AG10803 (cell line): ENCODE measurements at places on chromosomes 7 and 10.

DNA sequence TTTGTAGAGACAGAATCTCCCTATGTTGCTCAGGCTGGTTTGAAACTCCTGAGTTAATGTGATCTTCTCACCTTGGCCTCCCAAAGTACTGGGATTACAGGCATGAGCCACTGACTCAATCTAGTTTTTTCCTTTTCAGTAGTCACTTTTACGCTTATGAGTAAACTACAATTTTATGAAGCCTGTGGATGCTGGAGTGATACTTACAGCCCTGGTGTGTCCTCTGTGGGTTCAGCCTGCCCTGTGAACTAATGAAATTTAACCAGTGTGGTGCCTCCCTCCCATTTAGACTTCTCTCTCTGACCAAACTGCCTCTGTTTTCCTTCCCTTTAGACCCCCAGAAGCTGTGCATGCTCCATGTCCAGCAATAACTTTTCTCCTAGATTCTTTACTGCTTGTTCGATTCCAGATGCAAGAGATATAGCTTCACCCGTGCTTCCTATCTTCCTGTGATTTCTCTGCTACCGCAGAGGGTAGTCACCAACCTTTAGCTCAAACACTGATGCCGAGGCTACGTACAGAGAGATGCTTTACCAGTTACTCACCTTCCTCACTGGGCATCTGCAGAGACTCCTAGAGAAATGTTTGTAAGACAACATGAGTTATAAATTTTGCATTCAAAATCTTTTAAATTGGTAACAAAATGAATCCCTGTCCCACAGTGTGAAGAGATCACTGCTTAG is 90.8 kb downstream of the KIAA1217 start:
- DNase-seq: peak; percentile 42

- peak; percentile 26 for DNase-seq
Measured at GRCh38 chr7:41874201-41874785, 171.4 kb upstream of the INHBA start.

DNA sequence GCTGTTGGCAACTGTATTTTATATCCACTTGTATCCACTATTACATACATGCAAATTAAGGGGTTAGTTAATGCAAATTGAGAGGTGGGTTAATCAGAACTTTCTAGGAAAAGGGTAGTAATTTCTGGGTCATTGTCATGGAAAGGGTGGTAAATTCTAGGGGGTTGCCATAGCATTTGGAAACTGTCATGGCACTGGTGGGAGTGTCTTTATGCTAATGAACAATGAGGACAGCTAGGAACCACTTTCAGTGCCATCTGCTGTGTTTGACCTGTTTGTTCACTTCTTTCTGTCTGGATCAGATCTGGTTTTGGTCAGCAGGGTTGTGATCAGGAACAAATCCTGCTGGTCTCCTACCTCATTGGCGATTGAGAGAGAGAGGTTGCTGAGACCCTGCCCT is 283.3 kb upstream of the PRKCQ start:
- no peak for DNase-seq

- DNase-seq: no peak
Measured at GRCh38 chr7:88153378-88153777, 66.5 kb downstream of the SRI start.

GRCh38 chr10:21003240-21003822 is 106.2 kb upstream of the NEBL start:
- no peak for DNase-seq
